ENCODE measurements at places on chromosomes 11 and 22.

DNA sequence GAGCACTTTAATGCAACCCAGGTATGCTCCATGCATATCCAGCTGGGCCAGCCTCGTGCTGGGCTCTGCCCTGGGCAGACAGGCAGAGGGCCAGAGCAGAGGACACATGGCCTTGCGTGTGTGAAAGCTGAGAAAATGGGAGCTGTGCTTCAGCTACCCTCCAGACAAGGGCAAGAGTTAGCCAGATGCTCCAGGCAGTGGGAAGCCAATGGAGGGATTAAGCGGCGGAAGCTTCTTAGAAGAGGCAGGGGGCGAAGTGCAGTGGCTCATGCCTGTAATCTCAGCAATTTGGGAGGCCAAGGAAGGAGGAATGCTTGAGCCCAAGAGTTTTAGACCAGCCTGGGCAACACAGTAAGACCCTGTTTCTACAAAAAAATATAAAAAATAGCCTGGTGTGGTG is 9.8 kb upstream of the ARHGEF17 start:
- DNase-seq = no peak

GRCh38 chr11:86955361-86956120 is at the start of gene FZD4:
Gene FZD4, minus strand, starts transcription at chr11:86955395. Its CDS starts 310 bp downstream, at chr11:86955085.
- peak; percentile 16 for DNase-seq

DNA sequence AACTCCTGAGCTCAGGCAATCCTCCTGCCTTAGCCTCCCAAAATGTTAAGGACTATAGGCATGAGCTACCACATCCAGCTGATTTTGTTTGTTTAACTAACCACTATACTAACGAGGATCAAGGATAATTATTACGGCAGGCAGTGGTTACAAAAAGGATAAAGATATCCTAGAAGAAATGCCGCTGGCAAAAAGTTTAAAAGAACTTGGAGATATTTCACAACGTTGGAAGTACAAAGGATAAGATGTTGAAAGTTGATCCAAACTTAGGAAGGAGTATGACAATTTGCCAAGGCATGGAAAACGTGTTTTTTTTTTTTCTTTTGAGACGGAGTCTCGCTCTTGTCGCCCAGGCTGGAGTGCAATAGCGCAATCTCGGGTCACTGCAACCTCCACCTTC is 13.4 kb downstream of the AP5B1 start:
- DNase-seq = no peak

GRCh38 chr11:64776425-64776824 is 1.9 kb downstream of the SF1 start:
- no peak for DNase-seq

GRCh38 chr11:8717876-8718753 is 35.5 kb downstream of the RPL27A start:
- no peak for DNase-seq

- no peak for DNase-seq
Measured at GRCh38 chr11:1674173-1675131, 22.5 kb upstream of the KRTAP5-6 start.

DNA sequence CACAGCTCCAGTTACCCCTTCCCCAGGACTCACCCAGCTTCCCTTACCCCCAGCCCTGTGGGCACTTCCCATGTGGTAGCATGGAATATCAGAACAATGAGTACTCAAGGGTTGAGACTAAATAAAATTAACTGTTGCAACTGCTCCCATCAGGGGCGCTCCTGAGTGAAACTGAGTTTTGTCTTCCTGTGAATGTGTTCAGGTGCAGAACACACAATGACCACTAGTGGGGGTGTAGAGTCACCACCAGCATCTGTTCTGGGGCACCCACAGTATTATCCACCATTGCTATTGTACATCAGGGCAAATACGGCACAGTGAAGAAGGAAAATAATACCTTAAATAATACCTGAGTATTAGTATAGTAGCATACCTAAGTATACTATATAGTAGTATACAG is 689.7 kb downstream of the TBC1D22A start:
- no peak for DNase-seq

GRCh38 chr11:117097389-117098268 is 599 bp downstream of the SIK3 start:
- DNase-seq = peak; percentile 11

GRCh38 chr11:134558916-134559601 is 147.0 kb upstream of the B3GAT1 start:
- DNase-seq = no peak

- no peak for DNase-seq
Measured at GRCh38 chr22:33923033-33923432, 2.8 kb upstream of the LARGE1 start.

DNA sequence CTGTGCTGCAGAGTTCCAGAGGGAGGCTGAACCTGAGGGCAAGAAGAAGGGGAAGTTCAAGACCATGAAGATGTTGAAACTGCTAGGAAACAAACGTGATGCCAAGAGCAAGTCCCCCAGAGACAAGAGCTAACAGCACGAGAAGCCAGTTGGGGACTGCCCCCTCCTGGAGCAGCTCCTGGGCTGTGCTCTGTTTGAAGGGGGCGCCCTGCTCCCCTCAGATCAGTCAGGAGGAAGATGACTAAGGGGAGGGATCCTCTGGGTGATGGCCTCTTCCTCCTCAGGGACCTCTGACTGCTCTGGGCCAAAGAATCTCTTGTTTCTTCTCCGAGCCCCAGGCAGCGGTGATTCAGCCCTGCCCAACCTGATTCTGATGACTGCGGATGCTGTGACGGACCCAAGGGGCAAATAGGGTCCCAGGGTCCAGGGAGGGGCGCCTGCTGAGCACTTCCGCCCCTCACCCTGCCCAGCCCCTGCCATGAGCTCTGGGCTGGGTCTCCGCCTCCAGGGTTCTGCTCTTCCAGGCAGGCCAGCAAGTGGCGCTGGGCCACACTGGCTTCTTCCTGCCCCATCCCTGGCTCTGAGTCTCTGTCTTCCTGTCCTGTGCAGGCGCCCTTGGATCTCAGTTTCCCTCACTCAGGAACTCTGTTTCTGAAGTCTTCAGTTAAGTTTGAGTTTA is 12.6 kb downstream of the C22orf23 start:
- no peak for DNase-seq

- DNase-seq = no peak
Measured at GRCh38 chr11:30914143-30914762, 328.1 kb upstream of the MPPED2 start.

- DNase-seq = no peak
Measured at GRCh38 chr11:11480971-11481370, 127.9 kb upstream of the CSNK2A3 start.

DNA sequence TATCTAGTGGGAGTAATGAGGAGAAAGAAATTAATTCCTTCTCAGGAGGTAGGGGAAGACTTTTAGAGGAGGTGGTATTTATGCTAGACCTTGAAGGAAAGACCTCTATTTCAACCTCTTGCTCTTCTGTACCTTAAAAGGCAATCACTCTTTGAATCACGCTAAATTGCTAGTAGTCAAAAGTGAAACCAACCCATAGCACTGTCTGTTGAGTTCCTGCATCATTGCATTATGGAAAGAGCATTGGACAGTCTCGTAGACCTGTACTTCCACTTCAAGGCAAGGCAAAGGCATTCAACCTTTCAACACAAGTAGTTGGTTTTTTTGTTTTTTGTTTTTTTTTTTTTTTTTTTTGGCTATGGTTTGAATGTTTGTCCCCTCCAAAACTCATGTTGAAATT is 770.4 kb downstream of the ETS1 start:
- no peak for DNase-seq

DNA sequence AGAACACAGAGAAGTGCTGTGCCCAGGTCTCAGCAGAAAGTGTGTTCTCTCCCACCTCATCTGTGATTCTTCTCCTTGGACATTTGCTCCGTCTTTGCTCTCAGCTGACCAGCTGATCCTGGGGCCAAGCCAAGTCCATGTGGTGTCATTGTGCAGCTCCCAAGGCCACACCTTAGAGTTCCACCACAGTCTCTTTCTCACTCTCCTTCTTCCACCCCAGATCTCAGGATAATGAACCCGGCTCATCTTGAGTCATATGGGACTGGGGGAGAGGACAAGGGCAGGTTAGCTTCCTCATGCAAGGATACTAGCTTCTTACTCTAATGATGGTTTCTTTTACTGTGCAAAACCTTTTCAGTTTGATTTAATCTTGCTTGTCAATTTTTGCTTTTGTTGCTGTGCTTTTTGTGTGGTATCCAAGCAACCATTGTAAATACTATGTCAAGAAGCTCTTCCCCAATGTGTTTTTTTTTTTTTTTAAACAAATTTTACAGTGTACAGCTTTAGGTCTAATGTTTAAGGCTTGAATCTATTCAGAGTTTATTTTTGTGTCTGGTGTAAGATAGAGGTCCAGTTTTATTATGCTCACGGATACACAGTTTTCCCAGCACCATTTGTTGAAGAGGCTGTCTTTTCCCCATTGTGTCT is 75.0 kb upstream of the OR4B1 start:
- DNase-seq = no peak

DNA sequence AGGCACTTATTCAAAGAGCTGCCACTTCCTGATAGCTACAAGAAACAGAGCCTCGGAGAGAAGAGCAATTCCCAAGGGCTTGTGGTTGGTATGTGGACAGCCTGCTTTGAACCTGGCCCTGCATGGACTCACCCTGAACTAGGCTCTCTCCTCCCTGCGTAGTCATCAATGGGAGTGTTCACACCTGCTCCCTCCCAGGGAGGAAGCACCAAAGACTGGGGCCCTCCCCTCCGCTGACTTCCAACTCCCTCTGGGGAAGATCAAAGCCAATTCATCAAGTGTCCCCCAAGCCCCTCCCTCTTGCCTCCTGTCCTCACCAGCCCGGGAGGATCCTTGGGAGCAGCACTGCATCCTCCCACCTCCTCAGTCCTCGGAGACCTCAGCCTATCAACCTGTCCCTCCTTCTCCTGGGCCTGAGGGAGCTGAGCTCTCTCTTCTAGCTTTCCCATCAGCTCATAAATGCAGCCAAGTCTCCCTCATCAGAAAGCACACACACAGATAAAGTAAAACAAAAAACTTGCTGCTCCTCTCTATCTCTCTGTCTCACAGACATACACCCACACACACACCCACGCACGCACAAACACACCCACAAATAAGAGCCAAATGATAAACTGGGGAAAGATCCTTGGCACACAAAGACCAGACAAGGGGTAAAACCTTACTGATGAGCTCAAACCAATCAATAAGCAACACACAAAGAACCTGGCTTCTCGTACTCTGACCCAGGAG is 3.3 kb downstream of the A4GALT start:
- no peak for DNase-seq

DNA sequence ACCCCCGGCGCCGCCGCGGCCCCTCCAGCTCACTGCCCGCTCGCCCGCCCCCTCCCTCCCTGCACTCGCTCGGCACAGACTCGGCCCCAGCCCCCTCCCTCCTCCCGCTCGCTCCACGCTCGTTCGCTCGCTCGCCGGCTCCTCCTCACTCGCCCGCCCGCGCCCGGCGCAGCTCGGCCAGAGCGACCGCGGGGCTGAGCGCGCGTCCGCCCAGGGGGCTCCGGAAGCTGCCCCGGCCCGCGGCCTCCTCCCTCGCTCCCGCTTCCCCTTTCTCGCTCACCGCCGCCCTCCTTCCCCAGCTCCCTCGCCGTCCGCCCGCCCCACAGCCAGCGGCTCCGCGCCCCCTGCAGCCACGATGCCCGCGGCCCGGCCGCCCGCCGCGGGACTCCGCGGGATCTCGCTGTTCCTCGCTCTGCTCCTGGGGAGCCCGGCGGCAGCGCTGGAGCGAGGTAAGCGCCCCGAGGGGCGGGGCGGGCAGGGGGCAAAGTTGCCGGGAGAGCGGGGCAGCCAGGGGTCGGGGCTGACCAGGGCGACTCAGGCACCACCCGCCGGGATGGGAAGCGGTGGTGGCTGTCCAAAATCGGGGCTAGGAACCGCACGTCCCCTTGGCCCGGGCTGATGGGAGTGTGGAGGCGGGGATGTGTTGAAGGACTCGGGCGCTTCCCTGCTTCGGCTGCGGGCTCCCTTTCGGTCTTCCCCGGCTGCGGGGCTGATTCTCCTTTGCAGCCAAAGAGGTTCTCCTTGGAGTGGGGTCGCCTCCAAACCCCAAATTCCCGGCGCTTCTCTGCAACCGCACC is at the start of gene SEZ6L:
TSS of gene SEZ6L (plus strand) at position 148 of the 797 bp plus-strand sequence. CDS start at position 356, 208 bp downstream.
- no peak for DNase-seq

DNA sequence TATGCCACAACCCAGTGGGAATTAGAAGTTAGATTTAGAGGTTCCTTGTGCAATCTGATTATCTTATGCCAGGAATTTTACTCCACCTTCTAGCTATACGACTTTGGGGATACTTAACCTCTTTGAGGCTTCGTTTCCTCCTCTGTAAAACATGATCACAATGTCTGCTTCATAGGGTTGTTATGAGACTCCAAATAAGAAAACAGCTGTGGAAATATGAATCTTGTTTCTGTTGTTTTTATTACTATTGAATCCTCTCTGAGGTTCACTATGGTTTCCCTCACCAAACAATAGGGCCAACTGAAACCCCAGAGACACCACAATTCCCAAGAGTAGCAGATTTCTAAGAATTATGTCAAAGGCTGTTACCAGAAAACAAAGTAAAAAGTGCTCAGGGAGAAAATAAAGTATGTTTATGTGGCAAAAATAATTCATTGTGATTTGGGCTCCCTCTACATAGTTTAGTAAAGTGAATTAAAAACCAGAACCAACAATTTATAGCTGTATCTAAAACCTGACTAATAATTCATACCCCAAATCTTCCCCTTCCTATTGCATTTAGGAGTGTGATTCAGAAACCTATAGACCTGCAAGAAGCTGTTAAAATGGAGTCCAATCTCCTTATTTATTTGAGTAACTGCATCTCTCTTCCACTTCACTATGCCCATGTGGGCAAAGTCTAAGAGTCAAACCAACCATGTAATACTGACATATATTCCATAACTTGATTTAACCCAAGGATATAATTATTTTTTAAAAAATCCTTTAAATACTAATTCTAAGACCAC is 38.4 kb downstream of the AMBRA1 start:
- no peak for DNase-seq

DNA sequence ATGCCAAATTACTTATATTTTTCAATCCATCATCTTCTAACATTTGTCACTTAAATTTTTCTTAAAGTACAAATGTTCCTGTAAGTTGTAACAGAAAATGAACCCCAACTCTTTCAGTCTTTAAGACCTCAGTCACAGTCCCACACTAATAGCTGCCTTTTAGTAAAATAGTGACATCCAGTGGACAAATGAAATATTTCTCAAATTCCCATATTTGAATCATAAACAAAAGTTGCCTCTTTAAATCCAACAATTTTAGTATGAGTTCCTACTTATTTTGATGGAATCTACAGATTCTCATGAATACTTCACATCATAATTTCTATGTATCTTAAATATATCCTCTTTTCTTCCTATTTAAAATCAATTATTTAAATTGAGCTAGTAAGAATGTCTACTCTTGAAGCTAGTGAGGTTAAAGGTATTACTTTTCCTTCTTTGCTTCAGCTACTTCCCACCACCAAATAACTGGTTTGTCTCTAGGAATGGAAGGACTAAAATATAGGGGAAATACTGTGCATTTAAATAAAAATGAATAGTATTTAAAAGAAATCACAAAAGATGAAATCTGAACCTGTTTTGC is 9.2 kb downstream of the LIN7C start:
- no peak for DNase-seq

All from memory B cell (primary cell).